Left hindlimb (tissue), 1 donor: ENCODE measurements at places on chromosomes 4 and X.

DNA sequence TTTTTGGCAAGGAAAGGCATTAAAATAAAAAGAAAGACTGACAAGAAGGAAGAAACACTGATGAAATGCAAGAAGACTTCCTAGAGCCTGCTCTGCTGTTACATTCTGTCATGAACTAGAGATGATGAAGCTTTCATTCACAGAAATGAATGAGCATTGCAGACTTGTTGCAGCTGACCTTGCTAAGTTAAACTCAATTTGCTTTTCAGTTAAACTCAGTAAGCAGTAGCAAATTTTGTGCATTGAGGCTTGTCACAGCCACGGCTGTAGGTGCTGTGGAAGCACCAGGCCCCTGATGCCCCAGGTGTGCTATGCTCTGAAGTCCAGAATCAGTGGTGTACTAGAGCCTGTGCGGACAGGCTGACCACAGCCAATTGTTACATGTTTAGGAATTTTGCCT, 39.6 kb upstream of the LSM6 start:
- no peak for DNase-seq

DNA sequence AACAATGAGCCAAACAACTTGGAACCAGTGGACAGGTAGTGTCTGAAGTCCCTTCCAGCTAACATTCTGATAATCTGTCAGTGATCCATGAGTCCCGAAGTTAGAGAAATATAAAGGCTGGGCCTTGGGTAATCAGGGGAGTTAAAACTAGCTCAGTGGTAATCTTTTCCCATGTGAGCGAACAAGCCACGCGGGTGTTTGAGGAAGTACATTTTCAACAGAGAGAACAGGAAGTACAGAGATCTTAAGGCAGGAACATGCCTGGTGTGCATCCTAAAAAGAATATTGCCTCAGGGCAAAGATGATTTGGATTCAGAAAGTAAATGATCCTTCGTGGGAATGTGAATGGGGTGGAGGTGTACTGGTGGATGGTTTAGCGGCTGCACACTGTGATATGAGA, 42.9 kb downstream of the FNIP2 start:
- DNase-seq, result no peak

DNA sequence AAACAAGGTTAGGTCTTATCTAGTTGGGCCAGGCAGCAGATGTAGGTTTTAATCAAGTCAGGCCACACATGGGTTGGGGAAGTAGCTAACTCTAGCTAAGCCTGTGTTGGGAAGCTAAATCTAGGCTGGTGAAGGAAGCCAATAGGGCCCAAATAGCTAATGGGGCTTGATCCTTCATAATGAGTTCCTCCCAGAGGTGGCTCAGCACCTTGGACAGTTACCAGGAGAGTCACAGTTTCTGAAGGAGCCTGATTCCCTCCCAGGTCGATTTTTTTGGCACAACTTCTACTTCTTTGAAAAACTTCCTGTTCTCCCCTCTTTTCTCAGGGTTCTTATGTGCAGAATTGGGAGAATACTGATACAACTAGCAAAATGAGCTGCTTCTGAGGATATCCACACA, 242.5 kb upstream of the PRPS2 start:
- DNase-seq, result no peak

- DNase-seq, result no peak
Measured at GRCh38 chr4:46946919-46947536, 38.0 kb upstream of the COX7B2 start.

DNA sequence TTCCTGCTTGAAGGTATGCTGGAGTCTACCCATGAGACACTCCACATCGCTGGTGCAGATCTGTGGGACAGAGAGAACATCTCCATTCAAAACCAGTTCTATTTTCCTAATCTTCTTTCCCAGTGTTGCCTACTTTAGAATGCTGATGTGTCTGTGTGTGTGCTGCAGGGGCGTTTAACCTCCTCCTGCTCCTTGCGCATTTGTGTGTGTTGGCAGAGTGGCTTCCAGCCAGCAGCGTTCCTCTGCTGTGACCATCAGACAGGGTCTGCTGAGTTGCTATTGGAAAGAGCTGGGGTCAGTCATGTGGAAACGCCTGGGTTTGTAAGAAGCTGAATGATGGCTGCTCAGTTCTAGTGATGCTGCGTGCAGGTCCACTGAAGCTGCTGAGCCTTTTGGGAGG, 223.6 kb downstream of the RBMX2 start:
- no peak for DNase-seq

DNA sequence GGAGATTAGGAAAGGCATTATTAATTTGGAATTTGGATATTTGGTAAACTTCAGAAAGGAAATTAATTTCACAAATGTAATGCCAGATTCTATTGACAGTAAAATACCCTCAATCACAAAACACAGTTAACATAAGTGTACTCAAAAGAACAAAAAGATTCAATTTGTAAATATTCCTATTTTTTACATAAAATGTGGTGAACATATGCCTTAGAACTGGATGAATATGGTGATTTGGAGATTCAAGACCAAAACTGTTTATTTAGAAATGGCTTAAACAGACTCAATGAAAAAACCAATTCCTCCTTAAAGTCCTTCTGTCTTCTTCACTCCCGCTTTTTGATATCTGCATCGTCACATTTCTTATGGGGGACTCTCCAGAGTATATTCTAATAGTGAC, 417.6 kb upstream of the TENM3 start:
- no peak for DNase-seq

DNA sequence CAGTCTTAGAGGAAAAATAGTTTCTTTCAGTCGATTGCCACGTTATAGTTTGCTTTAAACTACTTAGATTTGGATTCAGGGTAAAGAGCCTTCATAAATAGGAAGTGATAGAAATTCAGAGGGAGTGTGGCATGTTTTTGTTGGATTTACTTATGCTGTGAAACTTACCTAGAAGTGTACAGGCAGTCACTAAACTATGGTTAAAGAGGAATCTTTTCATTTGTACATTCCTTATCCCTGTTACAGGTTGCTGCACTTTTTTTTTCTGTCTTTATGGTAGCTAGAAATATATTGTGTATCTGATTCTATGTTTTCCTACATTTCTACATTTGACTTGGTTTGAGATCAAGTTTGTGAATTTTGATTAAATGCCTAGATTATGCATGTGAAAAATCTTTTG, 19.1 kb downstream of the WWC2 start:
- no peak for DNase-seq

DNA sequence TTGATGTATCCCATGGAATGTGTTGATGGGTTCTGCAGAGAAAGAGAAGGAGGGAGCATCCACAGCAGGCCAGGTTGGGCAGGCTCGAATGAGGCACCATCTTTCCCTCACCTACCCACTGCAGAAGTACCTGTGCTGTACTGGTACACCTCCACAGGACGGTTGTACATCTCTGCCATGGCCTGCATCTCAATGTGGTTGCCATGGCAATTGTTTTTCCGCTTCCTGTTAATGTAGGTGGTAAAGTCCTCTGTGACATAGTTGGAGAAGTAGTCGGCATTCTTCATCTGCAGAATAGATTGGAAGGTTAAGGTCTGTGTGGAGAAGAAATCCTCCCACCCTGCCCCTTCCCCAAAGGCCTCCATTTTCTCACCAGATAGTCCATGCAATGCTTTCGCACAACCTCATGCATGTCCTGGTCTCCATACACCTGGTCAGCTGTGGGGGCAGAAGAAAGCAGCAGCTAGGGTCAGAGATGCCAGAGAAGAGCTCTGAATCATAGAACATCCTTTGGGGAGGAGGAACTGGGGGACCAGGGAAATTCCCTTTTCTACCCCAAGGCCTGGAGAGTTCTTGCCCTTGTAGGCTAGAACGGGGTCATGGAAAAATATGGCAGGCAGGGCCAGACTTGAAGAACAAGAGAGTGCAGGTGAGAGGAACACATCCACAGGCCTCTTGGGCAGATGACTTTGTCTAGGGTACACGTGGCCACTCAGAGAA, 15.9 kb upstream of the PIM2 start:
- DNase-seq, result no peak

- no peak for DNase-seq
Measured at GRCh38 chr4:37797374-37797773, 29.1 kb upstream of the PGM2 start.

DNA sequence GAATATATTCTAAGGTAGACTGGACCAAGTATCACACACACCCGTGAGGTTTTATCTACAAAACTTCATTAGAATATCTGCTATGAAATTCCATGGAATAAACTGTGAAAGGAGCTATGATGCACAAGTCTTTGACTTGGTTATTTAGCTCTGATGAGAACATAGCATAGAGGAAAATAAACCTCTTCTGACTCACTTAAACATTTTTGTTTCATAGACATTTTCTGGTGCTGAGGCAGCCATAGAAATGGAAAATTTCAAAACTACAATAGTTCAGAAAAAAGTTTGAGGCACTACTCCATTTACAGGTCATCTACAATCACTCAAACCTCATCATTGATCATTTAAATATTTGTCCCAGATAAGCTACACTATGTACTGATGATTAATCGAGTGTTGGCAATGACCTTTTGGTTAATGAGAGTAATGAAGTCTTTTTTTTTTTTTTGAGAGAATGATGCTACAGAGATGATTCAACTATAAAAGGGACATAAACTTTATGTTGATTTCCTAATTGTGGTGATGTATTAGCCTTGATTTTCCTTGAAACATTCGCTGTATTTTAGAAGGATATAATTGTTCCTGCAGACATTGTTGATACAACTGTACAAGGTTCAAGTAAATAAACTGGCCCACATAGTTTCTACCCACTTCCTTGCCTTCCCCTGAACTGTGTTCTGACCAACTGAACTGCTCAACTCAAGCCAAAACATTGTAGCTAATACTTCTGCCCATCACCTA, 77.5 kb downstream of the AREG start:
- DNase-seq, result no peak

- DNase-seq, result no peak
Measured at GRCh38 chr4:30916337-30917274, 196.4 kb downstream of the PCDH7 start.

DNA sequence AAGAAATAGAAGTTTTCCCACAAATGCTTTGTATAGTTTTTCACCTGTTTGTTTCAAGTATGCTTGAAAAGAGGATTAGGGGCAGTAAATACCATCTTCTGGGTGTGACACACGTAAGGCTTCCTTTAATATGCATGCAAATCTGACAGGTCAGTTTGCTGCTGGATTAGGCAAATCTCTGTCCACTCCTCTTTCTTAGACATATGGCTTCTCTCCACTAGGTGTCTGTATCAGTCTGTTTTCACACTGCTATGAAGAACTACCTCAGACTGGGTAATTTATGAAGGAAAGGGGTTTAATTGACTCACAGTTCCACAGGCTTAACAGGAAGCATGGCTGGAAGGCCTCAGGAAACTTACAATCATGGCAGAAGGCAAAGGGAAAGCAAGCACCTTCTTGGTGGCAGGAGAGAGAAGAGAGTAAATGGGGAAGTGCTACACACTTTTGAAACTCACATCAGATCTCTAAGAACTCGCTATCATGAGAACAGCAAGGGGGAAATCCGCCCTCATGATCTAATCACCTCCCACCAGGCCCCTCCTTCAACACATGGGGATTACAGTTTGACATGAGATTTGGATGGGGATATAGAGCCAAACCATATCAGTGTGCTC, 66.9 kb downstream of the TAB3 start:
- DNase-seq, result no peak

DNA sequence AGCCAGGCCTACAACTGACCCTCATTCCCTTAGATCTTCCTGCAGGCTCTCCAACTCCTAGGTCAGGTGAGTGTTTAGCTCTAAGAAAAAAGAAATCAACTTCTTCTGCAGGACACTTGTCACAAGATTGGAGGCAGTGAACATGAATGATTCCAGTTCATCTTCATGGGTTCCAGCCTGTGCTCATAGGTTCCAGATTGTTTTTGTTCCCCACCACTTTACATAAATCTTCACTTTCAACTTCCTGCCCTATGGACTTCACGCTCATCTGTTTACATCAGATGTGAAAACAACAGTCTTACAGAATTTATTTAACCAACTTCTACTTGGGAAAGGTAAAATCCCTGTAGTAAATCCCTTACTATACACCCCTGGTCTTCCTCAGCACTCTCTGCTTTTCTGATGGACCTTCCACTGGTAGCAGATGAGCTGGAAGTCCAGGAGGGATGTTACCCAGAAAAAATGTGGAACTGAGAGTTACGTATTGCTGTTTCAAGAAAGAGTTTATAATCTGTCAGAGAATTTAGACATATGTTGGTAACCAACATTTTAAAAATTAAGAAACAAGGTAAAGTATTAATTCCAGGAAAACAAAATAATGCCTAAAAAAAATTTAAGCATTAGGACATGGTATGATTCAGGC, 62.4 kb downstream of the ANAPC10 start:
- DNase-seq, result no peak

DNA sequence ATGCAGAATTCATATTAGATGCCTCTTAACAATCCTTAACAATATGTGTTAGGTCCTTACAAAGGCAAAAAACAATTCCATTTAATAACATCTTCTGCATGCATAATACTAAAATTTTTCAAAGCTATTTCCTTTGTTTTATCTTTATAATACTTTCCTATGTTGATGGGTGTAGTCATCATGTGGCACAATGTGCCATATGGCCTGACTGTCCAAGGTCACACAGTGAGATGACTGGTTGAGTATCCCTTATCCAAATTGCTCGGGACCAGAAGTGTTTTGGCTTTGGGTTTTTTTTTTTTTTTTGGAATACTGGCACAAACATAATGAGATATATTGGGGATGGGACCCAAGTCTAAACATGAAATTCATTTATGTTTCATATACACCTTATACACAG, 77.7 kb downstream of the NR3C2 start:
- DNase-seq, result no peak

DNA sequence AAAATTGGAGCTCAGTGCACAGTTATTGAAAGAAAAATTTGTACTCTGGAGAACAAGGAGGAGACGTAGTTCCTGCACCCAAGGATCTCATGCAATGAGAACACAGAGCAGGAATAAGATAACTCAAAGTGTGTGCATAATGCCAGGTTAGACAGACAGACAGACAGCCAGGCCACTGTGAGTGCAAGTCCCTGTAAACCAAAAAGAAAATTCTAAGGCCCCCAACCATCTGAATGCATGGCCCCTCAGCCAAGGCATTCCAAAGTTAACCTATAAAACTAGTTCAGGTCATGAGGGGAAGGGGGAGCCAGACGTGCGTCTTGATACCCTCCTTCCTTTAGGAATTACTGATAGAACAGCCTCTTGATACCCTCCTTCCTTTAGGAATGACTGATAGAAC, 94.5 kb upstream of the ENPP6 start:
- no peak for DNase-seq

- DNase-seq, result no peak
Measured at GRCh38 chr4:150673793-150674192, 91.8 kb downstream of the MAB21L2 start.

DNA sequence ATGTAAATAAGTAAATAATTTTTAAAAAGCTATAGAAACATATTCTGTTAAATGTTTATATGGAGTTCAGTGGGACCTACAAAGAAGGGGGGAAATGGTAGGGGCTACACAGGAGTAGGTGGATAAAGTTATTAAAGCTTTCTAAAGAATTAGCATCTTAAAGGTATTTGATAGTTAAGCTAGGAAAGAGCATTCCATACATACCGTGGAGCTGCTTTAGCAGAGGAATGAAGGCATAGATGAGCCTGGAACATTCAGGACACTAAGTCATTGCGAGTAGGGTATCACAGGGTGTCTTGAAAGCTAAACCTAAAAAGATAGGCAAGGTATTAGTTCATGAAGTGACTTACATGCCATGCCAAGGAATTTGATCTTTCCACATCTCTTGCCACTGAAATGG, 60.4 kb downstream of the SLC10A6 start:
- no peak for DNase-seq
